H1 (cell line): ENCODE measurements at places on chromosomes 16 and 17. TPM values are rescaled to one million over a fixed set of nuclear protein-coding genes. Genes with fewer than 3 reads are reported as not detected.

Gene RAB37
- total RNA-seq = 5.2 and 5.5 TPM in 2 replicates

GRCh38 chr16:26905336-26905735 is 161.4 kb upstream of the C16orf82 start:
- DNase-seq = no peak

DNA sequence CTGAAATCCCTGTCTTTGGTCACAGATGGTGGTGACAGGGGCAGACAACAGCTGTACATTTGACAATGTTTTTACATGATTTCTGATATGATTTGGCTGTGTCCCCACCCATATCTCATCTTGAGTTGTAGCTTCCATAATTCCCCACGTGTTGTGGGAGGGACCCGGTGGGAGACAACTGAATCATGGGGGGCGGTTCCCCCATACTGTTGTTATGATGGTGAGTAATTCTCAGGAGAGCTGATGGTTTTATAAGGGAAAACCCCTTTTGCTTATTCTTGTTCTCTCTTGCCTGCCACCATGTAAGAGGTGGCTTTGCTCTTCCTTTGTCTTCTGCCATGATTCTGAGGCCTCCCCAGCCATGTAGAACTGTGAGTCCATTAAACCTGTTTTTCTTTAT is 353.9 kb downstream of the CPPED1 start:
- no peak for DNase-seq

Gene CPHXL2
- not detected in 2 replicates for total RNA-seq

DNA sequence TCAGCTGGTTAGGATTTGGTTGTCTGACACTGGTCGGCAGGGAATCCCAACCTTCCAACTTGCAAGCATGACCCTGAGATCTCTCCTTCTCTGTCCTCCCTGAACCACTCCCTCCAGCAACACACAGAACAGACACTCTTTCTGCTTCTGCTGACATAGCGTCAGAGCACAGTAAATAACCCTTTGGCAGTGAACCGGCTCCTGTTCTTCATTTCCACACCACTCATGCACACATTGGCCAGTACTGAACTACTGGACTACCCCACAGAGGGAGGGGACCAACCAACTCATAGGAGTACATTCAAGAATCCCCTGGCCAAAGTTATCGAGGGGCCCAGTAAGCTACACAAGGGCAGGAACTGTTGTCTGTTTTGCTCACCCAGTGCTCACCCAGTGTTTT is 138.2 kb downstream of the ZNF423 start:
- no peak for DNase-seq

DNA sequence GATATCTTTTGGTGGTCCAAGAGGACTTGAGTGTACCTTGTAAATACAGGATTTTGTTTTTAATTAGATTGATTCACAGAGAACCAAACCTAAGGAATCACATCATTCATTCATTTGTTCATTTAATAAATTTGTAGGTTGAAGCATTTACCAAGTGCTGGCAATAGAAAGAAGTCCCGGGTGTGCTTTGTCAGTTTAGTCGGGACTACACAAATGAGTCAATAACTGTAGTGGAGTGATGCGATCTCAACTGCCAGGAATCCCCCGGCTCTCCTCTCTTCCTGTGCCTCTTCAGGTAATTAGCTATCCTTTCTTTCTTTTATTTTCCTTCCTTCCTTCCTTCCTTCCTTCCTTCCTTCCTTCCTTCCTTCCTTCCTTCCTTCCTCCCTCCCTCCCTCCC is 1.4 kb upstream of the WWOX start:
- DNase-seq = no peak

GRCh38 chr16:4790871-4791270 is 2.7 kb upstream of the SEPTIN12 start:
- no peak for DNase-seq

GRCh38 chr17:2799653-2800052 is 3.4 kb downstream of the RAP1GAP2 start:
- no peak for DNase-seq

Gene MIS12
- 25.6 and 27.2 TPM in 2 replicates for total RNA-seq

GRCh38 chr16:81277541-81278080 is 37.2 kb upstream of the GAN start:
- no peak for DNase-seq

GRCh38 chr17:73584987-73585386 is 59.3 kb downstream of the SDK2 start:
- DNase-seq = no peak

Gene TRPV2
- total RNA-seq = 1.6 and 2.1 TPM in 2 replicates

GRCh38 chr16:24900230-24900629 is 54.5 kb downstream of the SLC5A11 start:
- no peak for DNase-seq

DNA sequence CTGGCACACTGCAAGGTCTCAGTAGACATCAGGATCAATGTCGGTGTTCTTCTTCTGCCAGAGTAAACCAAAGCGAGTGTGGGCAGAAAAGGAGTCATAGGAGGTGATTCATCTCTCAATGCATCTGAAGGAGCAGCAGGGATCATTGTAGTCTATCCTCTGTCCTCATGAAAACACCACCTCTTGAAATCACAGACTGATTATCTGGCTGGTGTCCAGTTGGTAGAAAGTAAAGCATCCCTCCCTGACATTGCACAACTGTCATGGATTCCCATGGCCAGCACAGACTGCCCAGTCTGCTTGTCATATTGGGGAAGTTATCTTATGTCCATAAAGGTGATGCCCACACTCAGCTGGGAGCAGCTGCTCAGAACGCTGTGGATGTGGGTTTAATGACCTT is 74.1 kb downstream of the ABCC12 start:
- no peak for DNase-seq

GRCh38 chr17:51507444-51507843 is 247.1 kb downstream of the UTP18 start:
- no peak for DNase-seq

DNA sequence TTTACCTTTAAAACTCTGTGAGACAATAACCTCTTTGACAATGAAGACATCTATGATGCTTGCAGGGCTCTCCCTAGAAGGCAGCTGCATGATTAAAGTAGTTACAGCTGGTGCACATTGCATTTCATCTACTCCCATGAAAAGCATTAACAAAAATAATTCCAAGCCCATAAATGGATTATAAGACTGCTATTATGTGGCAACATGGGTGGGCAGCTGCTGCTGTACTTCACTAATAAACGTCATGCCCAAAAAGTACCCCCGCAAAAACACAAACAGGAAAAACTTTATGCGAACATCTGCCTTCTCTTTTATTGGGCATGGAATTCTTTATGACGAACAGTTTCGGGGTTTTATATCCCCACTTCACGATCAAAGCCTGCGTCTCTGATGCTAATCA is 224.9 kb downstream of the CA10 start:
- DNase-seq = no peak

GRCh38 chr17:17527956-17528500 is 31.8 kb upstream of the RASD1 start:
- DNase-seq = no peak

DNA sequence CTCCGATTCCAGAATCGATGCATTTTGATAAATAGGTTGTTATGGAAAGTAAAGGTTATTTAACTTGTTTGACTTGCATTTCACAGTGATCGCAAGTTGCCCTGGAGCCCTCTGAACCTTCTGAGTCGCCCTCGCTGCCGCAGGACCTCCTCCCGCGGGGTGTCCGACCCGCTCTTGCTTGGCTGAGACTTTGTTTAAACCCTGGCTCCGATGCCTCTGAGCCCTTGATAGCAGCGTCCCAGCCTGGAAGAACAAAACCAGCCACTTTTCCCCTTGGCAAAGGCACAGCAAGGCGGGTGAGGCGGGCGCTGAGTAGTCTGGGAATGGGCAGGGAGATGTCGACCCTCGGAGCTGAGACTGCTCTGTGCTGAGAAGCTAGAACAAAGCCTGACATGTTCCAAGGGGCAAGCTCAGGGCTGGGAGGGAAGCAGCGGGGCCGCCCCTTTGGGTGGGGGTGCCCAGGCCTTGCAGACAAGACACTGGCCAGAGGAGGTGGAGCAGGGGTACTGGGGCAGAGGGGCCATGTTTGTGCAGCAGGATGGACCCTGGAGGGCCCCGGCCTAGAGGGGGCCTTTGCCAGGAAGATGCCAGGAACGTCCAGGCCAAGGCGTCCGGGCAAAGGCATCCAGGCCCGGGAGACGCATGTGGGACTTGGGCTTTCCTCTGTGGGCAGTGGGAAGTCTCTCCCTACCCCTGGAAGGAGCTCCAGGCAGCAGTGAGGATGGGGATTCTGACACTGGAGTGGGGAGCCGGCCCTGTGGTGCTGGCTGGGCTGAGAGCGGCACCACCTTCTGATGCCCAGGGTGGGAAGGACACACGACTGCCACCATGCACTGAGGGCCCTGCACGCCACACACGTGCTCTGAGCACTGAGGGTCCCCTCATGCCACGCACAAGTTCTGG is 30.3 kb upstream of the CDH15 start:
- no peak for DNase-seq

Gene PRSS22
- total RNA-seq = 2.7 and 4.4 TPM in 2 replicates

Gene USH1G
- total RNA-seq = 1.6 and 1.7 TPM in 2 replicates

DNA sequence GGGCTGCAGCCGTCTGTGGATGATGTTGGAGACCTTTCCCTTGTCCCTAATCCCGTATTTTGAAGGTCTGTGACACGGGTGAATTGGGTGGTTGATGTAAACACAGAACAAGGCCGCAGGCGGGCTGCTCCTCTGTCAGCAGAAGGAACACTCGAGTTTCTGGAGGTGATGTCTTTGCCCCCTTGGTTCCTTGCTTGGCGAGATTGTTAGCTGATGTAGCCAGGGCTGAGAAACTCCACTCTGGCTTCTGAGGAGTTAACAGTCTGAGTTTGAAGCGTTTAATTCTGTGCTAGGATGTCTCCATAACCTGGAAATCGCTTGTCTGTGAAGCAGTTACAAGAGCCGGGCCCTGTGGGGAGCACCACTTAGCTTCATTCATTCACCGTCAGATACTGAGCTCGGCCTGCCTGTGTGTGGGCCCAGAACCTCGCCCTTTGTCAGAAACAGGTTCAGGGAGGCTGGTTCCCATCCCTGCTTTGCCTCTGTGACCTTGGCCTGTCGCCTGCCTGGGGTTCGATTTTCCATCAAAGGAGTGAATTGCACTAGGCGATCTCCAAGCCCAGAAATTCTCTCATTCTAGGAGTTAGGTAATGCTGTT is 1.3 kb downstream of the MAPK8IP3 start:
- no peak for DNase-seq

DNA sequence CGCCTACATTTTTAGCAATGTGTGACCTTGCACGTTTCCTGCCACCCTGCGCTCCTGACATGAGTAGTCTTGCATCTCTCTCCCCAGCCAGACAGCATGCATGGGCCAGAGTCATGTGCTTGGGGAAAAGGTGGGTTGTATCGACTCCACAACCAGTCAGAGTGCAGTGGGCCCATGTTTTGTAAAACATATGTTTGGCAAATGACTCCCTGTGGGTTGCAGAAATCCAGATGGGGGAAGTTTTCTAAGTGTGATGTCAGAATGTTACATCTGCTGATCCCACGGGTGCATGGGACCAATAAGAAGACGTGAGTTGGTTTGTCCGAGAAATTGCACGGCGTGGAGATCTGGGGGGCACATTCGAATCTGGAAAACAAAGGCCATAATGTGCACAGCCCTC is 147.1 kb downstream of the FOXL1 start:
- DNase-seq = no peak

Gene TEX14
- total RNA-seq = 0.88 and 2.5 TPM in 2 replicates

Gene CAVIN1
- 41.6 and 43.5 TPM in 2 replicates for total RNA-seq

DNA sequence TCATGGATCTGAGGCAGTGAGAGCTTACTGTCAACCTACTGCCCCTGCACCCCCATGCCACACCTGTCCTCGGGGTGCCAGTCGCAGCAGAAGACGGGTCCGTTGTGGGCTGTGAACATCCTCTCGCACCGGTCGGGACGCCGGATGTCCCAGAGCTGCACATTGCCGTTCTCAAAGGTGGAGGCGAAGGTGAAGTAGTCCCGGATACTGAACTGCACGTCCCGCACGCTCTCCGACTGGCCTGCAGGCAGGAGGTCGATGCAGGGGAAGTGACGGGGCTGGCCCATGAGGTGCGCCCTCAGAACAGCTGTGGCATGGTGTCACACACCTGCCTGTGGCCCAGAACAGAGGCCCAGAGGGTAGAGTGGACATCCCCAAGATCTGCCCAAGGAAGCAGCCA is 2.7 kb downstream of the WDR24 start:
- no peak for DNase-seq

DNA sequence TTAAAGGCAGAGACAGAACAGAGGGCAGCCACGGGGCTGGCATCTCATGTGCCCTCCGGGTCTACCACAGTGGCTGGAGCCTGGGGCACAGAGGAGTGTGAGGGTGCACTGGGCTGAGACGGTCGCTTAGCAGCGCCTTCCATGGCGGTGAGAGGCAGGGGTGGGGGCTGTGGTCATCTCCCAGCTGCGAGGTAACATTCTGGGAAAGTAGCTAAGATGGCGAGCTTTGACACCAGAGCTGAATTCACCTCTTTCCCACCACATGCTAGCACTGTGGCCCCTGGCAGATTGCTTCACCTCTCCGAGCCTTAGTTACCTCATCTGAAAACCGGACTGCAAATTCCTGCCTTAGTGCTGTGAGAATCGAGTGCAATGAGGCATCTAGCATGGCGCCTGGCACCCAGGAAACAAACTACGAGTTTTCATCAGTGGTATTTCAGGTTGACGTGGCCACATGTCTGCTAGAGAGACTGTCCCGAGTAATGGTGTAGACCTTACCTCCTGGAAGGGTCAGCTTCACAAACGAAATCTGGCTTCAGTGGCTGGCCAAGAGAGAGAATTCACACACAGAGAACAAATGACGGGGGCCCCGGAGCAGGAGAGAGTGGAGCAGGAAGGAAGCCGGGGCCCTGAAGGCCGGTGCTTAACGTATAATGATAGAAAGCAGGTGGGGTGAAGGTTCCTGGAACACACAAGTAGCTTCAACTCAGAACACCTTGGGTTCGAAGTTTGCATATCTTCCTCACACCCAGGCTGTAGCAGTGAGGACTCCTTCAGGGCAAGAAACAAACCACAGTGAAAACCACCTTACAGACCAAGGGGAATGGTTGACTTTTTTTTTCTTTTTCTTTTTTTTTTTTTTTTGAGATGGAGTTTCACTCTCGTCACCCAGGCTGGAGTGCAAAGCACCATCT is 63.9 kb upstream of the RPH3AL start:
- DNase-seq = no peak

DNA sequence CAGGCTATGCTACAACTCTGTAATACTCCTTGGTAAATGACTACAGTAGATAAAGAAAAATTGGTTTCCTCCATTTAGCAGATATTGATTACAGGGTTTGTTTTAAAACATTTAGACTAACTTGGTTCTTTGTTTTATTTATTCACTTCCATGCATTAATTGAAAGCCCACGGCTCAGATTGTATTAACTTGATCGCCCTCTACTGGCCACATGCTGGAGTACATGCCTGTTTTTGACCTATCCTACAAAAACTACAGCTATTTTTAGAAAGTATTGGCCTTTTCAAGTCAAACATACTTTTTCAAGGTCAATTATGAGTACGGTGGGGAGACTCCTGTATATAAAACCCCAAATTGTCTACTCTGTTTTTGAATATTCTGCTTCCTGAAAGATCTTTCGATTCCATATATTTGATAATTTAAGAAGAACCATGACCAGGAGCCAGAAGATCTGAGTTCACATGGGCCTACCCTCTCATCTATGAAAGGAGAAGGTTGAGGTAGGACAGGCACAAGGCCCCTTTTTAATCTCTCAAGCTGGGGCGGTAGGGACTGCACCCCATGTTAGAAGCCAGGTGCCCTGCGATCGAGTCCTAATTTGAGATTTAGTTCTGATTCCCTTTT is 51.8 kb downstream of the CA10 start:
- no peak for DNase-seq

Gene DOC2B
- total RNA-seq = 3.3 and 4.0 TPM in 2 replicates

Gene RTN4RL1
- total RNA-seq = 0.11 TPM in 1 of 2 replicates, not detected in the other

Gene GPR179
- total RNA-seq = 0.07 and 0.13 TPM in 2 replicates

- no peak for DNase-seq
These were observed 16.7 kb downstream of the CA5A start for GRCh38 chr16:87919681-87919994.

GRCh38 chr17:27559506-27560481 is 71.2 kb upstream of the LGALS9 start:
- DNase-seq = no peak

Gene NPIPB5
- 128 and 141 TPM in 2 replicates for total RNA-seq

Gene RHBDF1
- 32.5 and 37.4 TPM in 2 replicates for total RNA-seq
